ENCODE measurements at places on chromosomes 2 and 18.

DNA sequence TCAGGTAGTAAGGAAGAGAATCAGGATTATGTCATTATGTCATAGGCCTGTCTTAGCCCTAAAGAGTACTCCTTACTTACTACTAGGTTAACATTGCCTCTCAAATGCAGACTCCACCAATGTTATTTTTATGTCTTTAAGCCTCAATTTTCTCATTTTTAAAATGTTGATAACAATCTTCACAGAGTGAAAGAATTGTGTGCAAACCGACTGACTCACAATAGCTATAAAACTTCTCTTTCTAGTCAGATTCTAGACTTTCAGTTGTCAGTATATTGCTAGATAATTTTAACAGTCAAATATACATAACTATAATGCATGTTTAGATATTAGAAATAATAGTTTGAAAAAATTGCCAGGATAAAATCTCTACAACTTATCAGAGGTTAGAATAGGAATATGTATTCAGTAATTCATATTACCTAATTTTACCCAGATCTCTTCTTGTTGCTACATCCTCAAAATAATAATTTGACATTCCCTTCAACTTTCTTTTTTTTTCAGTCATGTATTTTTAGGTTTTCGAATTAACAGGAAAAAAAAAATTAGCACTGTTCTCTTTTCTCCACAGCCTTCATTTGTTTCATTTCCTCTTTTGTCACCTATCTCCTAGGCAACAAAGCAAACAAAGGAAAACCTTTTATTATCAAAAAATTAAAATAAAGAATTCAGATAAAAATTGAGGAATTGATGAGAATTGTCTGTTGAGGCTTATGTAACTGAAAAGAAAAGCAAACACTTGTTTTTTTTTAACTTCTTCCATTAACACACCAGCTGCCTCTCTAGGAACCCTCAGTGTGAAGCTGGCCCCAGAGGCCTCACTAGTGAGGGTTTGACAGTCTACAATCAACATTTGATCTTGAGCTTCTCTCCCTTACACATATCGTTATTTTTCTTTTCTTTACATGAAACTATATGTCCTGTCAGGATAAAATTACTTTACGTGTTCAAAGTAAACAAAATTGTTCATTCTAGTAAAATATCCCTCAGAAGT, 279.0 kb downstream of the CALCRL start:
- no peak for DNase-seq

- no peak for DNase-seq
Measured at GRCh38 chr2:58702302-58702885, 461.3 kb upstream of the FANCL start.

GRCh38 chr2:62114564-62114963, 81.4 kb upstream of the B3GNT2 start:
- no peak for DNase-seq

GRCh38 chr2:56008661-56009431, 85.3 kb upstream of the EFEMP1 start:
- no peak for DNase-seq

GRCh38 chr18:5288517-5288935, 7.0 kb downstream of the ZBTB14 start:
- DNase-seq = no peak

GRCh38 chr2:219951099-219951498, 323.7 kb downstream of the SLC4A3 start:
- no peak for DNase-seq

DNA sequence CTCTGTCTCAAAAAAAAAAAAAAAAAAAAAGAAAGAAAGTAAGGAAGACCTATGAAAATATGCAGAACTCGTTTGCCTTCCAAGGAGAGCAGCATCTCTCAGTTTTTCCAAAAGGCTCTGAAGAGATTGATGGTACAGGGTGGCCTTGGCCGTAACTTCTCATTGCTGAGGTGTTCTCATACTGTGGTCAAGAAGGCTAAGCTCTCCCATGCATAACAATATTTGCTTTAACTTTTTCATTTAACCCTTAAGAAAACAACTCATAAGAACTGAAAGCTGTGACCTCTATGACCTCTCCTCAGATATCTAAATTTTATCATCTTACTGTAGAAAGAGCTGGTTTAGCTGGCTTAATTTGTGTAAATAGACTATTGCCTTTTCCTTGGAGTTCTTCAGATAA, 37.1 kb upstream of the GATA6 start:
- DNase-seq = no peak

Measured in left lobe of liver (tissue), 2 donors.